ENCODE measurements at places on chromosomes 1 and 21.

DNA sequence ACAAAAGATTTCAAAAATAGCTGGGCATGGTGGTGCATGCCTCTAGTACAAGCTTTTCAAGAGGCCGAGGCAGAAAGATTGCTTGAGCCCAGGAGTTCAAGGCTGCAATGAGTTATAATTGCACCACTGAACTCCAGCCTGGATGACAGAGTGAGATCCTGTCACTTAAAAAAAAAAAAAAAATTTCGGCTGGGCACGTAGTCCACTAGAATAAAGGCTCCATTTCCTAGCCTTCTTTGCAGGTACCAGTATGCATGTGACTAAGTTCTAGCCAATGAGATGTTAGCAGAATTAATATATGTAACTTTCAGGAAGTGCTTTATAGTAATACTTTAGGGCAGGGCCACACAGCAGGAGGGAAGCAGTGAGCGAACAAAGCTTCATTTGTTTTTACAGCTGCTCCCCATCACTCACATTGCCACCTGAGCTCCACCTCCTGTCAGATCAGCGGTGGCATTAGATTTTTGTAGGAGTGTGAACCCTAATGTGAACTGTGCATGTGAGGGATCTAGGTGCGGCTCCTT is 28.8 kb upstream of the SYDE2 start:
- DNase-seq: no peak

DNA sequence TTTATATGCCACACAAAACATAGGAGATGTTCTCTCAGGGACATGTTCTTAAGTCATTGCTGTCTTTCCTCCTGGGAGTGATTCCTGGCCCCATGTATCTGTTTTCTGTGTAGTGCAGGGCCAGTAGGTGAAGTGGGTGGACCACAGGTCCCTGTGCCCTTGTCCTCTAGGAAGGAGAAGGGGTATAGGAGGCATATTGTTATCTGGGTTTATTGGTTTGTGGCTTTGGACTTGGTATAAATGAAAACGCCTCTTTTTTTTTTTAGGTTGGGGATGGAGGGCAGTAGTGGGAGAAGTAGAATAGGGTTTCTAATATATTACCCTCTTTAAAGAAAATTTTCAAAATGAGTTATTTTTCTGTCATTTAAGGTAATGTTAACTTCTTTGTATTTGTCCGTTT is 29.4 kb downstream of the DYRK1A start:
- DNase-seq: no peak

DNA sequence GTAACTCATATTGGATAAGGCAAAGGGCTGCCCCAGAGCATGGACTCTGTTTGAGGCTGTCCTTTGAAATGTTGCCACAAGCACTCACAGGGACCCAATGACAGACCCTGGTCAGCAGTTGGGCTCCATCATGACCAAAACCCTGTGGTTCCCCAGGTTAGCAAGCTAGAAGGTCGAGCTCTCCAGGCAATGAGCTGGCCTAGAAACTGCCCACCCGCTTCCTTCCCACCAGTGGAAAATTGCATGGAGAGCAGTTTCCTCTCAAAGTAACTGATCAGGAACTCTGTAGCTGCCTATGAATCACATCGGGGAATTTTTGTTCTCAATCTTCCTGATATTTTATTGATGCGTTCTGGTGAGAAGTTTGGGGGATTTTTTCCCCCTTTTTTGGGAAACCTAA is 52.8 kb downstream of the FHAD1 start:
- no peak for DNase-seq

GRCh38 chr21:45080639-45081414 is 6.4 kb downstream of the ADARB1 start:
- DNase-seq: no peak

DNA sequence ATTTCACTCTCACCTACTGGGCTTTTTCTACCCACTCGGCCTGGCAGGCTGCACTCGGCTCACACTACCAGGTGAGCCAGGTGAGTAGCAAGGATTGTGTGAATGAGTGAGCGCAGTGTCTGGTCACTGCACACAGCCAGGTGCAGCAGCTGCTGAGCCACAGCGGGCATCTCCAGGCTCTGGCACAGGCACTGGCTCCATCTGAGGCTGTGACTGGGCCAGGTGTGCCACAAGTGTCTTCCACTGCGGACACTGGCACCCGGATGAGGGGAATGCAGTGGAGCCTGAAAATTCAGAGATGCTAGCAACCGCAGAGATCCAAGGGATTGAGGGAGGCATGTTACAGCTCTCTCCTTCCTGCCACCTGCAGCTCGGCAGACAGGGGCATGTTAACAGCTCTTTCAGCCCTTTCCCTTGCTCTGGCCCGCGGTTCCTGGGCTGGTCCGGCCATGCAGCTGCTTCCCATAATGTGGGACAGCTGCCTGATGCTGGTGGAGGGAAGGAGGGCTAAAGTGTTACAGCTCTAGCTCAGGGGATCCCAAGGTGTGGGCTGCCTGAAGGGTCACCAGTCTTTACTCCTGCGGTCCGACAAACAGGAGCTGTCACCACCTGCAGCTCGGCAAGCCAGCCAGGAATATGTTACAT is 1038.3 kb downstream of the AMY1C start:
- no peak for DNase-seq

DNA sequence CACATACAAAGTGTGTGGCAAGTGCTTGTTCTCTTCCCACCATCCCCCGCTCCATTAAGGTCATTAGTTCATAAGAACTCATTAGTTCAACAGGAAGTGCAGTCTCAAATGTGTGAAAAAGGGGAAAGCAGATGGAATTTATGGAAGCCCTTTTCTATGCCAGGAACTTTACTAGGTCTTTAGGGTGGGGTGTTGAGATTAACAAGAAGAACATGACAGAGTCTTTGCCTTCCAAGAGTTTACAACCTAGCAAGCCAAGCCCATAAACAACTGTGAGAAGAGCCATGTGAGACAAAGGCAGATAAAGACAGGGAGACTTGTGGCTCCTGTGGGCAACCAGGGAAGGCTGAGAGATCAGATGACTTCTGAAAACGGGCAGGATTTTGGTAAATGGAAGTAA is 21.4 kb downstream of the PLEKHA6 start:
- no peak for DNase-seq

DNA sequence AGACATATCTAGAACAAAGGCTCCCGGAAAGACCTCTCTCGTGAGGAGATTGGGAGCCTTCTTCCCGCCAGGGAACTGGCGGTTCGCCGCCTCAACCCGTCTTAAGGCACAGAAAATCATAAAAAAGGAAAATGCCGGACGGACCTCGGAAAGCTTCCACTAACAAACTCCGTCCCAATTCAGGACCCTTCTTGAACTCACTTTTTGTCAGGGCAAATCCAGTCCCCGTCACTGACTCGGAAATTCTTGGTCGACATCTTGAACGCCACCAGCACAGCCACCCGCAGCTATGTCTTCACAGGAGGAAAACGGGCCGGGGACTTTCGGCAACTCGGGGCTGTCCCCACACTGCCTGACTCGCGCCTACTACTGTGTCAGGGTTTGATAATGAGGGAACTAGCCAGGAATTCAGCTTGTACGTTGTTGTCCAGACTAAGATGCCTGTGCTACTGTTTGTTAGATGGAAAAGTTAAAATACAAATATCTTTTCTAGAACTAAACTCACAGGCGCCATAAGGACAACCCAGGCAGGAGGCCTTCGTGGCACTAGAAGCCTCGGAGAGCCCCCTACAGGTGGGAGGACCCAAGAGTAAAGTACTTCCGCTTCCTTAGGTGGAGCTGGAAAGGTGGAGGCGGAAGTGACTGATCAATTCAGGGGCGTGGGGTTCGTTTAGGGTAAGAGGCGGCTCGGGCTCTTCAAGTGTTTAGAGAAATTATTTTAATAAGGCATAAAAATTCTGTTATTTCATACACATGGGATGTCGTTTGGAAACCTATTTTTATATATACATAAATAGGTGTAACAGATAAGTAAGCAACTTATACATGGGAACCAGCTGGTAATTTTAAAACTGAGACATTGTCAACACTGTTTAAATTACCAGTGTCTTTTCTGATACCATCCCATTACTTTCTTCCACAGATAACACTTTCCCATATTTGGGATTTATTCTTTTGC is at the start of gene ZRANB2:
Gene ZRANB2, minus strand, starts transcription at position 297 of the 958 bp plus-strand sequence. Its CDS starts 40 bp downstream, at position 257.
- peak; percentile 87 for DNase-seq

- no peak for DNase-seq
Measured at GRCh38 chr1:21219674-21220073, 43.0 kb upstream of the EIF4G3 start.

GRCh38 chr1:98327220-98327861 is 334.2 kb upstream of the SNX7 start:
- DNase-seq: no peak

DNA sequence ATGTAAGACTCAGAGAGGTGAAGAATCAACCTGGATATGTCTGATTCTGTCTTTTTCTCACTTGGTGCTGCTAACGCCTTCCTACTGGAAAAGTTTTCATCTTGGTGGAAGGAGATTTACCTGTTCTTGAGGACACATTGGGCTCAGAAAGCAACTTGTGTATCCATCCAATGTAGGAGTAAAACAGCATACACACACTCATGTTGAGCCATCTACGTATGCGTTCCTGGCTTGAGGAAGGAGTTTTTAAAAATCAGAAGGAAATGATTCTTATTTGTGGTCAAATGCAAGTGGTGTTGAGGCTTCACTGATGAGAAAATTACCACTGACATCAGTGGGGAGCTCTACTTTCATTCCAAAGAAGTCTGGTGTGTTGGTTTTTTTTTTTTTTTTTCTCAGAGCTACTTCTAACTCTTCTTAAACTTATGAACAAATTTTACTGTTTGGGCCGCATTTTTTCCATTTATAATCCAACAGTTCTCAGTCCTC is 25.6 kb downstream of the XCL2 start:
- no peak for DNase-seq

DNA sequence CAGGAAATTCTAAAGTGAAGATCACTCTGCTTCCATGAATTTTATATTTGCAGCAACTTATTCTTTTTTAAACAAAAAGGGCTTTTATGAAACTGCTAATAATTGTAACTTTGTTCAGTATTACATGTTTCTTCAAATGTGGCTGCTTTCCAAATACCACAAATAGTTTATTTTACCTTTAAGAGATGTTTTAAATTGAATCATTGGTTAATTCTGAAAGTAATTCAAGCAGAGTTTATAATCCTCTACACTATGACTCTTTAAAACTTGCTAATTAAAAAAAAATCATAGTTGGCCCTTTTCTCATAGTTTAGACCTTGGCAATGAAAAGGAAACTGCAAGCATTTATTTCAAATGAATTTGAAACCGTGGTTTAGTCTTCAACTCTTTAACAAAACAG is 59.6 kb downstream of the SDCCAG8 start:
- DNase-seq: no peak

Data from stimulated activated CD8-positive, alpha-beta memory T cell treated with anti-CD3 and anti-CD28 coated beads, Interleukin-7, amount 100 ng/mL, for 4 hours (primary cell).